ENCODE measurements at places on chromosomes 2 and 18.

DNA sequence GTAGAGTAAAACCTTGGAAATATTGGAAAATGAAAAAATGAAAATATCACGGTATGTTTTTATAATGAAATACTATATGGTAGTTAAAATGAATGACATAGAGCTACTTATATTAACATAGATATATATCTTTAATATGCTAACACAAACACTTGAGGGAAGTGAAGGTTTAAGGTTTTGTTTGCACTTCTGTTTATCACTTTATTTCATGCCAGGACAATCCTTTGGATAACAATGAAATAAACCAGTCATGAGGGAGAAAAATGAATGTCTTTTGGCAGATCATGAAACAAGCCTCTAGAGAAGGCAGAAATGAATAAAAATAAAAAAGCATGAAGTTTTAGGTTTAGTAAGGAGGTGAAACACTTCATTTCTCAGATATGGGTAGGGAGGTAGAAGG is 89.9 kb downstream of the BAZ2B start:
- no peak for DNase-seq

- no peak for DNase-seq
These were observed 174.3 kb downstream of the IKZF2 start for GRCh38 chr2:212977152-212977551.

DNA sequence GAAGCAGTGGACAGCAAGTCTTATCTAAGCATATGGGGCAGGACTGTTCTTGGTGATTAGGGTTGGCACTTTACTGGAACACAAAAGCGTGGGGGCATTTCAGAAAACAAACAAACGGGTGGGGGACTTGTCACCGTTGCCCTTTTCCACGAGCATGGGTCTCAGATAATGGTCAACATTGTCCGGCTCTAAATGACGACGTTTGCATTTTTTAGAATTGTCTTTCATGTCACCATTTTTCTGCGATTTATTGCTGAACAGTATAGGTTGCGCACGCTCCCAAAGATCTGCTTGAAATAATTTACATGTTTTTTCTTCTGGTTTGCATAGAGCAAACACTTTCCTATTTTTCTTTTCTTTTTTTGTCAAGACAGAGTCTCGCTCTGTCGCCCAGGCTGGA is 46.6 kb upstream of the TBC1D8 start:
- no peak for DNase-seq

DNA sequence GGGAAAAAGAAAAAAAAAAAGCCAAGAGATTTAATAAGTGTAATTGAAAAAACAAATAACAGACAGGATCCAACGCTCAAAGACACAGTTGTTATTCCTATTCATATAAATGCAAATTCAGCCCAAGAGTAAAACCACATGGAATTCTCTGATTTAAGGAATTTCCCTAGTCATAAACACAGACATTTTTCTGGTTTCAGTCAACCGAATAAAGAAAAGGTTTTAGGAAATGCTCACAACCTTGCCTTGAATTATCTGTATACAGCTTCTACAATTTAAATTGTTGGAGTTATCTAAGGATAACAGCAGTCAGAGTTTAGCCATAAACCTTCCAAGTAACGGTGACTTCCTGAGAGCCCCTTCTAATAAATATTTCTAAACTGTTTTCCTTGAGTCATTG is 122.7 kb downstream of the VWC2L start:
- DNase-seq: no peak

DNA sequence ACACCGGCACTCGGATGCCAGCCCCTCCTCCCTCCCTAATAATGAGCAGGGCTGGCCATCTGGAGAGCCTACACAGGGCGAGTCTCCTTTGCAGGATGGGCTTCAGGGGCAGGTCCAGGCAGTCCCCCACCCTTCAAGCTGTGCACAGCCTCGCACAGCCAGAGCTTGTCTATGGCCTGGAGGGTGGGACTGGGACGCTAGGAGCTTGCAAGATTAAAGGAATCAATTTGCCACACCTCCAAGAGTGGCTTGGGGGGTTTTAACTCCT is 43.9 kb upstream of the OTOF start:
- DNase-seq: no peak

DNA sequence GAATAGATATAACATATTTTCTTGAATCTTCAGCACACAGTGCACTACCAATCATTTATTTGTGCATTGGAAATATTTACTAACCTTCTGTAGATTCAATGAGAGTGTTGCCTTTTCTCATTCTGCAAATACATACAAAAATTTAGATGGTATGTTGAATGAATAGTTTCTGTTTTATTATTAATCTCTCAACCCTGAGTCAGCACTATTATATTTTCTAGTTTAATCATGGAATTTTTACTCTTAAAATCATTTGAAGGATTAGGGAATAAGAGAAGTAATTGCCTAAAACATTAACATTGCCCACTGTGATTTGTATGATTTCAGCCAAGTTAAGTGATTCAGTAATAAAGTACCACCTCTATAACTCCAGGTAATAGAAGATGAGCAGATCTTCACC is 370.2 kb upstream of the CDH7 start:
- DNase-seq: no peak

DNA sequence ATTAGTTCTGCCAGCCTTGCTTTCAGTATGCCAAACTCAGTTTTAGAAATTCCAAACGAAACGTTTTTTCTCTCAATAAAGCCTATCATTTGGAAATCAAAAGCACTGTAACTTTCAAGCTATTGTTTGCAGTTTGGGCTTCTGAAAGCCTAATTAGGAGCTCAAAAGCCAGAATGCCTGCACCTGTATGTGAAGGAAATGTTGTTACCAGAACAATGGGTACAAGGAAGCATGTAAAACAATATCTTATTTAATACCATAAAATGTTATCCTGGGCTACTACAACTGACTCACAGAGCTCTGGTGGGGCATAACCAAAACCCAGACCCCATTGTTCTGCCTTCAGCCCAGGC is 12.6 kb upstream of the GULP1 start:
- DNase-seq: no peak

DNA sequence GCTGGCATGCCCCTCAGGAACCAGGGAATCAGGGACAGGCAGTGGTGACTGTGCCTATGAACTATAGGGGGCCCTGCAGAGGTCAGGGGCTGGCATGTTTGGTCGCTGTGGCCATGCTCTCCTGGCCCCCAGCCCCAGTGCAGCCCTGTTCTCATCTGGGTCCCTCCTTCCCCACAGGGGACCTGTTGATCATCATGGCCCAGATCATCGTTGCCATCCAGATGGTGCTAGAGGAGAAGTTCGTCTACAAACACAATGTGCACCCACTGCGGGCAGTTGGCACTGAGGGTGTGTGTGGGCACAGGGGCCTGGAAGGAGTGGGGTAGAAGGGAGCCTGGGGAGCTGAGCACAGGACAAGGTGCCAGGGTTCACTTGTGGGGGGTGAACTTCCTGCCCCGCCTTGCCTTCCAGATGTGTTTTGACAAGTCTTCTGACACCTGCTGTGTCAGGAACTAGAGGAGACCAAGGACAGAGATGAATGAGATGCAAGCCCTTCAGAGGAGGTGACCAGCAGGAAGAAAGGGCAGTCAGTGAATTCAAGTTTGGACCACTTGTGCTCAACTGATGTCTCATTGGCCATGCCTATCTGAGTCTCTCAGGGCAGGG is 9.6 kb upstream of the CENPA start:
- no peak for DNase-seq

- no peak for DNase-seq
These were observed 218.2 kb downstream of the SH3BP4 start for GRCh38 chr2:235170016-235170415.

- peak; percentile 89 for DNase-seq
These were observed 10.5 kb downstream of the OSR1 start for GRCh38 chr2:19347619-19348562.

- DNase-seq: no peak
These were observed 14.4 kb downstream of the SMYD1 start for GRCh38 chr2:88081924-88082608.

- DNase-seq: no peak
These were observed 1.7 kb downstream of the EN1 start for GRCh38 chr2:118845522-118846441.

DNA sequence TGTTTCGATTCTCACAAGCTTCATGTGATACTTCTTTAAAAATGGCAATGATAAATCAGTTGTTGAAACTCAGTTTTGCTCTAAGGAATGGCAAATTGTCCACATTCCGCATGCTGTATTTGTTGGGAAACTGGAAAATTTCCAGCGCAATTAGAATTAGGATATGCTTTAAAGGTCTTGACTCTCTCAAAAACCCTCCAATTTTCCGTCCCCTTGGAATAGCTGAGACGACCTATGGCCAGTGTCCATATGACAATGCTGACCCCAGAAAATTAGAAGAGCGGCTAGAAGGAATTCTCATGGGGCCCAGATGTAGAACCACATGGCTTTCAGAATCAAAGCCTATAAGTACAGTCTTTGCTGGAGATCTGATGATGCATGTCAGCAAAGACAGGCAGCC is 170.8 kb downstream of the TMEM18 start:
- DNase-seq: no peak

- no peak for DNase-seq
These were observed 141.9 kb upstream of the LGALSL start for GRCh38 chr2:64311948-64312621.

DNA sequence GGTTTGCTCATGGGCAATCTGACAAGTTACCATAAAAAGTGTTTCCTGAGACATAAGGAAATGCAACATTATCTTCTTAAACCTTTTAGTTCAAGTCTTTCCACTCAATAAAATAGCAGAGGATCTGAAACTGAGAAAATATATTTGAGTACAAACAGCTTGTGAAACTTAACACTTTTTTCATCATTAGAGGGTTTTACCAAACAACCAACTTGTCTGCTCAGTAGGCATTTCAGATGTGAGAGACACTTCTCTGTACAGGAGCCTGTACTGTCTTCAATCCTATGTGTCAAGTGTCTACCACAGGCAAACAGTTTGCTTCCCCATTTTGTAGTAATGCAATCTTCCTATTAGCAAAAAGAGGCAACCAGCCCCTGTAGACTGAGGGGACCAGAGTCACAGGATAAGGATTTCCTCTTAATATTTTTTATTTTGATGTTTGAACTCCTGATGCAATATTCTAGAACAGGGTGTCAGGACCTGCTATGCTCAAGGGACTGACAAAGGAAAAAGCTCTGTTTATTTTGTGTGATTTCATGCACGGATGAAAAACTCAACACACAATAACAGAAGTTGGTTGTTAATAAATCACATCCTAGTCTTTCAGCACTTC is 159.1 kb upstream of the LHCGR start:
- no peak for DNase-seq

DNA sequence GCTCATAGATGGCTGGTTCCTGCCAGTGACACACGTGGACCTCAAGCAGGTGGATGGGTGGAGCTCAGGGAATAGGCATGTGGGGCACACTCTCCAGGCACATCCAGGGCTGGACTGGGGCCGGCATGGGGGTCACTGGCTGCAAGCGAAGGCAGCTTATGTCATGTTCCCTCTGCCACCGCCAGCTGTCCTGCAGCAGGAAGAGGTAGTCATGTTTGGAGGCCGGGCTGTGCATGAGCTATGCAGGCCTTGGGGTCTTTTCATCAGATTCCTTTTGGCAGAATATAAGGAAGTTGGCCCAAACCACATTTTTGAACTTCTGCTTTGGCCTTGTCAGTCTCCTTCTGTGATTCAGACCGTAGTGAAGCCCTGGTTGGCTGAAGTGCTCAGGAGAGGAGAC is 61.5 kb downstream of the AGAP1 start:
- no peak for DNase-seq

DNA sequence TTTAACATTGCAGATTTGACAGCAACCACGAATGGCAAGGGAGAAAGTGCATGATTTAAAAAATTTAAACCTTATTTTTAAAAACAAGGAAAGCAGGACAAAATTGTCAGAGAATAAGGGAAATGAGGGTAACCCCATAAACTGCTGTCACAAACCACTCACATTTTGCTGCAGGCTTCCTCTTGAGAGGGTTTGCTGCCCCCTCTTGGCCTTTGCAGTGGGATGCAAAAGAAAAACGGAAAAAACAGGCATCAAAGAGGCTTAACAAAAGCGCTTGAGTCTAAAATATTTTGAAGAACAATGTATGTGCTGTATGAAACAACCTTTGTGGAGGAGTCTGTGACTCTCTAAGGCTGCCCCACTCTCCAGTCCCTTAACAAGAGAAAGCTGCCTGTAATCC is 91.6 kb downstream of the TMX3 start:
- no peak for DNase-seq

DNA sequence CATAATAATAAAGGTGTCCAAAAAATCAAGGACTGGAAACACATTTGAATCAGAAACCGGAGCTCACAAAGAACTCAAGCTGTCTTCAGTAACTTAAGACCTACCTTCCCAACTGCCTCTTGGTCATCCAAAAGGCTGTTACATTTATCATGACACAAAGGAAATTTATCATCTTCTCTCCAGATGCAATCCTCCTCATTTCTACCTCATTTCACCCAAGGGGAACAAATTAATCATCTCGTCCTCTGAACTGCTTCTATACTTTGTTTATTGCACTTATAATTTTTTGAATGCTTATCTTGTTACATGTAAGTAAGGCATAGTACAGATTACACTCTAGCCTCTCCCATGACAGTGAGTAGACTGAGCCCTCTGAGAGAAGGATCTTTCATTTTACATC is 105.1 kb upstream of the RGPD4 start:
- DNase-seq: no peak

GRCh38 chr18:62545098-62545497 is 22.3 kb downstream of the ZCCHC2 start:
- DNase-seq: no peak

DNA sequence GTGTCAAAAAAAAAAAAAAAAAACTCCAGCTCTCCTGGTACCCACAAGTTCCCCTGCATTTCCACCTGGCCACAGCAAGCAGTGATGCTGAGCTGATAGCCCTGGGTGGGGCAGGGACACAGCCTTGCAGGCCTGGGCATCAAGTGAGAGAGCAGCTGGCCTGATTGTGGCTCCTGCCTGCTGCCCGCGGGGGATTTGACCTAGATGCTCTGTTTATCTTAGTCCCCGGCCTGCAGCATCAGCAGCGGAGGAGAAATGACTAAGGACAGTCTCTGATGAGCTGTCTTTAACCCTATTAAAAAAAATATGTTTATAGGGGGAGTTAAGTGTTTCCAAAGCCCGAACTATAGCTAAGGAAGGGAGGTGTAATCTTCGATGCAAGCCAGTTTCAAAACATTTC is 102.6 kb downstream of the MTCL1 start:
- DNase-seq: no peak

- no peak for DNase-seq
These were observed 194.9 kb upstream of the SPOPL start for GRCh38 chr2:138306626-138307025.

- DNase-seq: no peak
These were observed 53.8 kb upstream of the SLC5A7 start for GRCh38 chr2:107932488-107932887.

- no peak for DNase-seq
These were observed 202.1 kb upstream of the REV1 start for GRCh38 chr2:99691926-99692325.

- no peak for DNase-seq
These were observed 18.6 kb downstream of the TMEM182 start for GRCh38 chr2:102780467-102780866.

- no peak for DNase-seq
These were observed 2.4 kb downstream of the TTN start for GRCh38 chr2:178804791-178805190.
